ENCODE measurements at places on chromosomes 3 and 15.

GRCh38 chr15:59260090-59260489 is 53.4 kb downstream of the LDHAL6B start:
- DNase-seq = no peak

- DNase-seq = no peak
These were observed 286.0 kb downstream of the WDR72 start for GRCh38 chr15:53473435-53473834.

- DNase-seq = peak; percentile 75
These were observed 617.5 kb downstream of the ZPLD1 start for GRCh38 chr3:103052236-103052830.

DNA sequence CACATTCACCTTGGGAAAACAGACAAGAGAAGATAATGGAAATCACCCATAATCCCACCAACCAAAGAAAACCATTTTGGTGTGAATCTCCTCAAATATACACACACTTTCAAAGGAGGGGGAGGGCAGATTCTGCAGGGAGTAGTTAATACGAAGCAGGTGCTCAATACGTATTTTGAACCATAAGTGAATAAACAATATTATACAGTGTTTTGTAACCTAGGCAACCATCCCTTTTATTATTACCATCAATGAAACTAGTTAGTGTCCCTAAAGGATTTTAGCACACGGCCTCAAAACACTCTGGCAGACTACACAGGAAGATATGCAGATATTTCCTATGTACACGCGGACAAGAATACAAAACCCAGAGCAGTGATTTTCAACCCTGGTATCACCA is 6.1 kb downstream of the OSBPL10 start:
- no peak for DNase-seq

DNA sequence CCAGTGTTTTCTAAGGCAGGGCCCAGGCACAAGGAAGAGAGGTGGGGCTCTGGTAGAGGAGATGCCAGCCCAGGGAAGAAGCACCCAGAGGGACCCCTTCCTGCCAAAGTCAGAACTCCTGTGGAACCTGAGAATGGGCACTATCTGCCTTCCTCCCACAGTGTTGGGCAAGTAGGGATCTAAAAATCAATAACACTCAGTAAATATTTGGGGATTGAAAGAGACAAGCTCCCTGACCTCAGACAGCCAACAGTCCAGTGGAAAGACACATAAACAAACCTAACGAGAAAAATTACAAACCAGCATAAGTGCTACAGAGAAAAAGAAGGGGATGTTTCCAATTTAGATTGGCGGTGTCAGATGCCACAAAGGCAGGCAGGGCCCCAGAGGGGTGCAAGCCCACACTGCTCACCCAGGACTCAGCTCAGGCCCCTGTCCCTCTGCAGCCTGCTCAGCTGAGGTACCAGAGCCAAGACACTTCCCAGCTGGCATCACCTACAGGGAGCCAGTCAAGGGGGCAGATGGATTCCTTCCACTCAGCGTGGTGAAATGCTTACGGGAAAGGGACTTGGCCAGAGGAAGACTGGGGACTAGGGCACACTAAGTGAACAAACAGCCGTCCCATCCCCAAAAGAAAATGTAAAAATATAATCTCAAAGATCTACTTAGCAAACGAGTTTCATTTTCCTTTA is 15.9 kb downstream of the ADCY5 start:
- no peak for DNase-seq

- DNase-seq = peak; percentile 66
These were observed at the start of gene CELSR3 for GRCh38 chr3:48662753-48663488. CELSR3 (minus strand) TSS chr3:48662886; CDS start chr3:48662634, 252 bp downstream.

DNA sequence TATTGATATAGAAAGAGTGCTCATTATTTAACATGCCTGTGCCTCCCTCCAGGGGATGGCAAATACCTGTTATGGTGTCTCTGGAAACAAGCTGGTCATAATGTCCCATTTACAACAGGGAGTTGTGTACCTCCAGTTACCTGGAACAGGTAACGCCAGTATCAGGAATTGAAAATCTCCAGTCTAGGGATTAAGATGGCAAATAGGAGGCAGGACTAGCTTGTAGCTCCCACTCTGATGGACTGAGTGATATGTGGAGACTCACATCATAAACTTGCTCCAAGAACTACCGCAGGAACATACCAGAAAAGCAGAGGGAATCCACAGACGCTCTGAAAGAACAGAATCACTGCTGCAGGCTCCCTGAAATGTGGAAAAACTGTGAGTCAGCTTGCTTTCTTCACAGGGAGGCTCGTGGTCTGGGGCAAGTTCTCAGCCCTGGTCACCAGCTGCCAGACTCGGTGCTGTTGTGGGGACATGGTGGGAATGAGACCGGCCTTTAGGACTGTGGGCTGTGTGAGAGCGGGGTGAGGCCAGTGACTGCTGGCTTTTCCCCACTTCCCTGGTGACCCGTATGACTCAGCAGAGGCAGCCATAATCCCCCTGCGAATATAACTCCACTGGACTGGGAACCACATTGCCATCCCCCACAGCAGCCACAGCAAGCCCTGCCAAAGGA is 97.4 kb downstream of the KCNAB1 start:
- no peak for DNase-seq

DNA sequence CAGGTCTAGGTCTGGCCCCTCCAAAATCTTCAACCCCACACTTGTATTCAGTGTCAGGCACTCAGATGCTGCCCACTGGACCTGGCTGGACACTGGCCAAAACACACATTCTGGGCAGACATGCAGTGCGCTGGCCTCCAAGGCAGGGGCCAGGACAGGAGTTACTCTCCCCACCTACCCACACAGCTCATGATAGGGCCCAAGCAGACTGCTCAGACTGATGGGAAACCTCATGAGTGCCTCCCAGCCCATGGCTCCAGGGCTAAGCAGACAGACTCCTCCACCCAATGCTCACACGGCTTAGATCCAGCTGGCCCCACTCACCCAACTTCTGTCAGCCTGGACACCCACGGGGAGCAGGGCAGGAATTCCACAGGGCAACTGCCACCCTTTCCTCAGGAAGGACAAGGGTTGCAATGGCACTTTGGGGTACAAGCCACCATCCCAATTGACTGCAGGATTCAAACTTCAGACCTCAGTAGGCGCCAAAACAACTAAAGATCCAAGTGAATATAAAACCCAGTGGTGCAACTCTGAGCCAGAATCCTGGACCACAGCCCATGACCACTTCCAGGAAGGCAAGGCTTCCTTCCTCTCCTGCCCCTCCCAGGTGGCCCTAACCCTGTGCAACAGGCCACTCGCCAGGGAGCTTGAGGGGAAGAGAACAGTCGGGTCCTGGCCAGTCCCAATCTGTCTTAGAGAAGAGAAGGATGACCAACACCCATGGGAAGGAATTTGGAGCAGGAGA is 1.4 kb downstream of the LTF start:
- no peak for DNase-seq

GRCh38 chr3:45182915-45183871 is 37.0 kb upstream of the CDCP1 start:
- DNase-seq = no peak

DNA sequence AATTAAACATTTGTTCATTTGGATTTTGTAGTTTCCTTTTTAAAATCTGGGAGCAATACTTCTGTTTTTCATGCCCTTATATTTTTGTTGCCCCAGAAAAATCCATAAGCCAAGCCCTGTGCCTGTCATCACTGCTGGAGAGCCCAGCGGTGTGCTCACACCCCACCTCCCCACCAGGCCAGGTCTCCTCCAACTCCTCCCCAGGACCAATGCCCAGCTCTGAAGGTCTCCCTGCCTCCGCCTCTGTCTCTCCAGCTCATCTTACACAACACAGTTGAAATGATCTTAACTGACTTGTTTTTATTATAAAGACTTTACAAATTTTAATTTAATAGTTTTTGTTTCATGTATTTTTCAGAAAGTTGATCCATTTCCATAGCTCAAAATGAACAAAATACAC is 66.4 kb downstream of the RHCG start:
- no peak for DNase-seq

- DNase-seq = no peak
These were observed 71.9 kb downstream of the FILIP1L start for GRCh38 chr3:100042166-100042981.

- no peak for DNase-seq
These were observed 60.9 kb upstream of the DCBLD2 start for GRCh38 chr3:98962189-98962930.

- DNase-seq = no peak
These were observed 54.4 kb downstream of the PGPEP1L start for GRCh38 chr15:98953000-98953787.

- peak; percentile 44 for DNase-seq
These were observed 25.3 kb downstream of the GLCE start for GRCh38 chr15:69185706-69186105.

DNA sequence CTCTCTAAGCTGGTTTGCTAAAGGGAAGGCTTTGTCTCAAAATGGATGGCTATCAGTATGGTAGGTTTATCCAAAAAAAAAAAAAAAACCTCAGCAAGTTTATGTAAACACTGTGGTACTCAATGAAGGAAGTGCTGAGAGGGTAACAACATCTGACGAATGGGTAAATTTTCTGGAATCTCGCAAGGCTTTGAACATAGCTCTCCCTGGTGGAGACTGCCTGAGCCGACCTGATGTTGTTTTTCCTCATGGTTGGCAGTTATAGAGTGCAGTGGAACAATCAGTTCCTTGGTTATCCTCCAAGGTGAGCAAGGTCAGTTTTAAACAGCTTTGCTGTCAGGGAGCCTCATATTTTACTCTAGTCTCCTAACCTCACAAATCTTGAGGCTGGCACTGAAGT is 94.6 kb downstream of the ZPLD1 start:
- no peak for DNase-seq

- peak; percentile 55 for DNase-seq
These were observed 22.5 kb downstream of the SLC6A6 start for GRCh38 chr3:14424711-14425580.

GRCh38 chr15:80288131-80288530 is 36.1 kb upstream of the CTXND1 start:
- DNase-seq = no peak
